ENCODE measurements at places on chromosomes 5 and 9.

GRCh38 chr5:54651482-54652076 is 134.0 kb downstream of the SNX18 start:
- no peak for DNase-seq

DNA sequence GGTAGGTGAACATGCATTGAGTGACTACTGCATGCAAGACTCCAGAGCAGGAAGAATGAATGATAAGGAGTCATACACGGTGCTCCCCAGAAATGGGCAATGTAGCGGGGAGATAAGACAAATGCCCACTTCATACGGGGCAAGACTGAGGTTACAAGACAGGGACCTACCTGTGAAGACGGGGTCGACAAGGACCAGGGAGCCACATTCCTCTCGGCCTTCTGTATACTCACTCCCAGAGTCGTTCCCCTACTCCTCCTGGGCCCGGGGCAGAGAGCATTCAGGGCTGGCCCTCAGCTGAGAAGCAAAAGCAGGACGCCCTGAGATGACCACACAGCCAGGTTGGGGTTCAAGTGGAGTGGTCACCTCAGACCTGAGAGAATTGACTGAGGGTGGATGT is 26.7 kb downstream of the PITX1 start:
- no peak for DNase-seq

DNA sequence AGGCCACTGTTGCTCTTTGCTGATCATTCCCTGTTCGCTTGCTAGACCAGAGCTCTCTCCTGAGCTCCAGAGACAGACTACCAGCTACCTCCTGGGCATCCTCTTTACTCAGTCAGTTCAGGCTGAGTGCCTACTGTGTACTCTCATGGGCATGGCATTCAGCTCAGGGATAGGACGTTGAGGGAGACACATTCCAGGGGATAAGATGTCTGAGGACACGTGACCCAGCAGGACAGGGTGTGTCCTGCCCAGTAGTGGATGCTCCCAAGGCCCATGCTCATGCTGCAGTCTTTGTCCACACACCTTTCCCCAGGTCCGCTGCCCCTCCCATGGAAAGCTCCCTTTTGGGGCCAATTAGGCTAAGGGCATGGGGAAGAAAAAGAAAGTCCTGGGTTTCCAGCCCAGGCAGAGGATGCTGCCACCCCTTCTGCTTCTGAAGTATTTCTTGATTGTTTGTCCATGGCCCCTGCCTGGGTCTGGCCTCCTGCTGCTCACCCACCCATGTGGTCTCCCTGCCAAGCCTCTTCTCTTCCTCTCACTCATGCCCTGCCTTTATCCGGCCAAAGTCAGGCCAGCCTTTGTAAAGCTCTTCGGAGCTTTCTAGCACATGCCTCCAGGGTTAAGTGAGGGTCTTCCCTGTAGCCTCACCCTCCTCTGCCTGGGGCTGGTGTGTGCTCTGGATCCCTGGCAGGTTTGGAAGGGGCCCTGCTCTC is 60.5 kb upstream of the PITX1 start:
- DNase-seq, result no peak

DNA sequence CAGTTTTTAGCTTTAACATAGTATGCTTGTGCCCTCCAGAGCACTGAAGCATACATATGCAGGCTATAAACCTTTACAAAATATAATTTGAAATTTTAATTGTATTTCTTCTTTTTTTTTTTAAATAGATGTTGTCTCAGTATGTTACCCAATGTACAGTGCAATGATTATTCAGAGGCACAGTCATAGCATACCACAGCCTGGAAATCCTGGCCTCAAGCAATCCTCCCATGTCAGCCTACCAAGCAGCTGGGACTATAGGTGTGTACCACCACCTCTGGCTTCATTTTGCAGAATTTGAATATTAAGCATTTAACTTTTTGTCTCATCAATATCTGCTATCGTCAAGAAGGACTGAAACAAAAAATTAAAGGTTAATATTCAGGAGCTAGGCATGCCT is 16.9 kb upstream of the ZNF782 start:
- no peak for DNase-seq

DNA sequence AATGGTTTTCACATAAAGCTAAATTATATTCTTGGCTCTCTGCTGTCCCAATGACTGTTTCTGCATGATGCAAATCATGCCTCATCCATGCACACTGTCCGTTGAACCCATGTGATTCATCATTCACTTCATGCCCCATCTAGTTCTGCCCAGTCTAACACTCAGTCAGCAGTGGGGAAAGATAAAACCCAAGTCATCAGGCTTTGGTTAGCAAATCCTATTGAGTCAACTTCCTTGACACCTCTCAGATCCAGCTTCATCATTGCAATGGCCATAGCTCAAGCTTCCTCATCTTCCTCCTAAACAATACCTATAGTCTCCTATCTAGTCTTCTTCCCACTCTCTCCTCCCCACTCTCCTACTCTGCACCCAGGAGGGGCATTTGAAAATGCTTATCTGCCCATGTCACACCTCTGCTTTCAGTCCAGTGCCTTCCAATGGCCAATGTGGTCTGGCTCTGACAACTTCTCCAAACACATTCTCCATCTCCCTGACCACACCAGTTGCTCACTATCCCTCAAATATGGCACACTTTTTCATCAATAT is 266.0 kb upstream of the TRIM32 start:
- no peak for DNase-seq

GRCh38 chr5:175257128-175257846 is 186.7 kb downstream of the DRD1 start:
- no peak for DNase-seq

DNA sequence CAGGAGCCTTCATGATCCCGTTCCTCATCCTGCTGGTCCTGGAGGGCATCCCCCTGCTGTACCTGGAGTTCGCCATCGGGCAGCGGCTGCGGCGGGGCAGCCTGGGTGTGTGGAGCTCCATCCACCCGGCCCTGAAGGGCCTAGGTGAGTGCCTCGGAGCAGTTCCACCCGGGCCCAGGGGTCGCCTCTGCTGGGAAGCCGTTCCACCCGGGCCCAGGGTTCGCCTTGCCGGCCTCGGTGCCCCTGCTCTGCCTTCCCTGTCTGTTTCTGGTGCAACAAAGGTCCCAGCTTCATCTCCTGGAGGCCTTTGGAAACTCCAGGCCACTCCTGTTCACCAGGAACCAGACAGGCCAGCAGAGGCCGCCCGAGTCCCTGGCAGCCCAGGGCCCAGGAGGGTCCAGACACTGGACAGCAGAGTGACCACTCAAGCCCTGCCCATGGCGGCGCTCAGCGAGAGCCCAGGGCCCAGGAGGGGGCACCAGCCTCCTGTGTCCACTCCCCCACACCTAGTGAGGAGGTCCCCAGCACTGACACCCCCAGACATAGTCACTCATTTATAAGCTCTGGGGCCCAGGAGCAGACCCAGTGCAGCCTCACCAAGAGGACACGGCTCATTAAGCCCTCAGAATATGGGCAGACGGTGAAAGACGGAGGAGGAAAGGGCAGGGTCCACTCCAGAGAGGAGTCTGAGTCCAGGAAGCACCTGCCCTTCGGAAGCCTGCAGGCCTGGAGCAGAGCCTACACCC is 7.5 kb downstream of the SLC6A19 start:
- DNase-seq, result peak; percentile 53

GRCh38 chr9:77375956-77376532 is 198.7 kb downstream of the VPS13A start:
- DNase-seq, result no peak

DNA sequence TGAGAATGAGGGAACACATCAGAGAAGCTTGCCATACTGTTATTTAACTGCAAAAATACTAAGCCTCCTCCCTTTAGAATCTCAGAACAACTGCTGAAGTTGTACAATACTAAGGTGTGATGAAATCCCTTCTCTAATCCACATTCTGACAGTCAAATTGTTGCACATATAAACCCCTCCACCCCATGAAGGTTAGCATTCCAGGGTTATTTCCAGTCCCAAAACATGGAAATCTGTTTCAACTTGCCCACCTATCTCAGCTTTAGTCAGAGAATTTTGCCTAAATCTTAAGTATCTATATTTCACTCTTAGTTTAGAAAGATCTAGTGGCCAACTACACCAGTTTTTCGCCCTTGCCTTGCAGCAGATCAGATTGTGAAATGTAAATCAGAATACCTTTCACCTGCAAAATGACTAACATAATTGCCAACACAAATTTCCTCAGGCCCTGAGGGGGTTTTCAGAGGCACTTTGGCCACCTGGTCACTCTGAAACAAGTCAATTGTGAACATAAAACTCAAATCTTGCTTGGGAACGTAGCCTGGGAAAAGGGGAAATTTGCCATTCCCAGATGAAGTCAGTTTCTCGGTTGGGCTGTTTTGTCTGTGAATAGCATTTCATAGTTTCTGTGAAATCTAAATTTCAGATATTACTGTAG is 93.9 kb downstream of the EFNA5 start:
- DNase-seq, result no peak

GRCh38 chr9:132162764-132163456 is 1.1 kb downstream of the NTNG2 start:
- DNase-seq, result no peak
